ENCODE measurements at places on chromosomes 12 and 14. TPM values are rescaled to one million over a fixed set of nuclear protein-coding genes. Genes with fewer than 3 reads are reported as not detected.

DNA sequence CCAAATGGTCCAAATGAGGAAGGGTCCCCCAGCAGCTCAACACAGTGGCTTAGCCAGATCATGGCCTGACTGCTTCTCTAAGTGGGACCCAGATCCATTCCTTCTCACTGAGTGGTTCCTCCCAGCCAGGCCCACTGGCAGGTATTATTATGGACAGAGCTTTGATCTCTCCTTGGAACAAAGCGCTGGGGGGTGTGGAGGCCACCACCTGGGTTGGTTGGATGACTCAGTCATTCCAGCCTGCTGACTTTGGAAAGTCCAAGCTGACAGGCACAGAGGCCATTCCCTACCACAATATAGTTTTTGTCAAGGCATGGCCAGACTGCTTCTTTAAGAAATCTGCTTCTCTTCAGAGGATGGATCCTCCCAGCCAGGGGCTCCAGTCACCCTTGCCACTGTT is 341.1 kb downstream of the BTG1 start:
- no peak for DNase-seq

The KIF21A gene
- 18.4 TPM for total RNA-seq

The STAB2 gene
- 5.7 TPM for total RNA-seq

- DNase-seq: peak; percentile 60
Measured at GRCh38 chr12:46983959-46984841, 95.2 kb upstream of the PCED1B start.

Measured in right lobe of liver (tissue), 6 donors.